ENCODE measurements at places on chromosomes 7 and 10.

DNA sequence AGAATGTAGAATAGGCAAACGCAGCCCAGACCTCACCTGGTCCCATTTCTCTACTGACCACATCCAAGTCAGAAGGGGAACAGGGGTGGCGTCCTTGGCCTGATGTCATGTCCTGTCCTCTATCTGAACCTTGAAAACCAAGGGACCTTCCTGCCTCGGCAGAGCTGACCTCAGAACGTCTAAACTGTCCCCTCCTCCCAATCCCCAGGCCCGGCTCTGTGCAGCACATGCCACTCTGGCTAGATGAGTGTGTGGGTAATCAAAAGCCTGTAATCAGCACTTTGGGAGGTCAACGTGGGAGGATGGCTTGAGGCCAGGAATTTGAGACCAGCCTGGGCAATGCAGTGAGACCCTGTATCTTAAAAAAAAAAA lies 46.5 kb upstream of the ZNF479 start:
- no peak for DNase-seq

DNA sequence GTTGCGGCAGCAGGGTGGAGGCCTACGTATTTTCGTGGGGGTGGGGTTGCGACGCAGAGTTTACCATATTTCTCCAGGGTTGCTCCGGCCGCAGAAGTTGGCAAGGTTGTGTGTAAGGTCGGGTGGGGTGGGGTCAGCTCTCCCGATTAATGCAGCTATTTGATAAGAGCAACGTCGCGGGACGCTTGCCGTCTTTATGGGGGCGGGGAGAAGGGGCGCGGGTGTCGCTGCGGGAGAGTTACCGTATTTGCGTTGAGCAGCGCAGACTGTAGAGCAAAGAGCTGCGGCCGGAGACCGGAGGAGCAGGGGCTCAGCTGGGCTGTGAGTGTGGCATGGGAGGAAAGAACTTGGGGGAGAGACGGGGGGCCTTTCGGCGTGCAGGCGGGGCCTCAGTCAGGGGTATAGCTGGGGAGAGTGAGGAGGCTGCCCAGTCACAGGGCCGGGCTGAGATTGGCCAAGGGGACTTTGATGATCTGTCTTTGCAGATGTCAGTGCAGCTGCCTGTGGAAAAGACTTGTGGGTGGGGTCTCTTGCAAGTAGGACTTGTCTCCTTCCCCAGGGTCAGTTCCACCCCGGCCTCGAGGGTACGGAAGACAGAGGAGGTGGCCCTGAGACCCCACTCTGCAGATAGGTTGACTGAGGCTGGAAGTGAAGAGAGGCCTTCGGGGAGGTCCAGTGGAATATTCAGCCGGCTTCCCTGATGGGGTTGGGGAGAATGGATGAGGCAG lies 26.6 kb downstream of the ZNF775 start:
- DNase-seq: no peak

- no peak for DNase-seq
These were observed 19.0 kb downstream of the STEAP1 start for GRCh38 chr7:90173127-90173844.

GRCh38 chr7:30717181-30717580 lies 34.8 kb upstream of the INMT start:
- DNase-seq: no peak

DNA sequence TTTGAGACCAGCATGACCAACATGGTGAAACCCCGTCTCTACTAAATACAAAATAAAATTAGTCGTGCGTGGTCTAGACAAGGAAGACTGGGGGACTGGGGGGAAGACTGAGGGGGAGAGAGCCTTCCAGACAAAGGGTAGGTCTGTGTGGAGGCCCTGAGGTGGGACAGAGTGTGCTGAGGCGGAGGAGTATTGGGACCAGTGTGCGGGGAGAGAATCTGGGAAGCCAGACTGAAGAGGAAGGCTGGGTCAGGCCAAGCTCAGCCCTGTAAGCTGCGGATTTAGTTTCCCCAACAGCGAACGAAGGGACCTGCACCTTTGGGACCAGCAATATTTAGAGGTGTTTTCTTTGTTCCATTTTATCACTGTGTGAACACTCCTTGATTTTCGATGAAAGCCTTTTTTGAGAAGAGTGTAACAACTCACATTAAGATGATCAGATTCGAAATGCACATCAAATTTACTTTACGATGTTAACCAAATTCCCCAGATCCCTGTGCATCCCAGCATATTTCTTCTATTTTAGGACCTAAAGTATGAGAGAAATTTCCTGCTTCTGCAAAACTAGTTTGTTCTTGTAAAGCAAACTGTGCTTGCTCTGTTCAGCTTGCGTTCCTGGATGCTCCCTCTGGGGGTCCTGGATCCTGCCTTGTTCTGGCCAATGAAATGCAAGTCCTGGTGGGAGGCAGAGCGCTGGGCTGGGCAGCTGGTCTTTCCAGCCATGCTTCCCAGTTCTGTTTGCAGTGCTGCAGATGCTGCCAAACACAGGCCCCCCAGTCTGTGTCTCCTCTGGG lies 39.4 kb downstream of the PLAU start:
- peak; percentile 77 for DNase-seq

DNA sequence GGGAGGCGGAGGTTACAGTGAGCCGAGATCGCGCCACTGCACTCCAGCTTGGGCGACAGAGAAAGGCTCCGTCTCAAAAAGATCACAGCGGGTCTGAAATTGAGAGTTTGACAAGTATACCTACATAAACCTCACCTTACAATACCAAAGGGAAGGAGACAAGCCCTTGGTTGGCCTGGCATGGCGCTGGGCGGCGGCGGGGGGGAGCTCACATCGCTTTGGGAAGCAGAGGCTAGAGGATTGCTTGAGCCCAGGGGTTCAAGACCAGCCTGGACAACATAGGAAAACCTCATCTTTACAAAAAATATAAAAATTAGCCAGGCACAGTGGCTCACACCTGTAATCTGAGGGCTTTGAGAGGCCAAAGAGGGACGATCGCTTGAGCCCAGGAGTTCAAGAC lies 1.1 kb upstream of the ARPC1A start:
- DNase-seq: no peak

- no peak for DNase-seq
These were observed 16.9 kb downstream of the PIK3CG start for GRCh38 chr7:106881984-106882383.

DNA sequence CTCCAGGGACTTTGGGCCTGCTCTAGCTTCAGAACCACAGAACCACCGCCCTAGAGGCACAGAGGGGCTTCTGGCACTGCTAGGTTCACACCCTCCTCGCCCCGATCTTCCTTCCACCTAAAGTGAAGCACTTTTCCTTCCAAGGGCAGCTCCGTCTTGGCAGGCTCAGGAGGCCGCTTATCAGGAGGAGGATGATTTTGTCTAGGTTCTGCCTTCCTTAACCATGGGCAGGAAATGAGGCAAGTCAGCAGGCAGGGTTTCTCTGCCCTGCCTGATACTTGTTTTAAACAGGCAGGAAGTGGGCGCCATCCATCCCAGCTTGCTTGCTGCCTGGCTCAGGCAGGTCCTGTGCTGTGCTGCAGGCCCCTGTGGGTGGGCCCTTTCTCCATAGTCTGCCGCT lies 8.3 kb upstream of the ATP6V0E2 start:
- no peak for DNase-seq

DNA sequence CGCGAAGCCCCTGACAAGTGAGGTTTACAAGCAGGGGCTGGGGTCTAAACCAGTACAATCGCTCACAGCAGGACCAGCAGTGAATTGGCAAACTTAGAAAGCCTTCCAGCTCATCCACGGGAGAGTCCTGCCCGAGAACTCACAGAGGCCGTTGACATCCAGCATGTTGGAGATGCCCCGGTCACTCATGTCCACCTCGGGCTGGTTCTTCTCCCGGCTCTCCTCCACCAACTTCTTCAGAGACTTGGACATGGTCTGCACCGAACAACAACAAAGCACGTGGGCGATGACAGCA lies 447 bp downstream of the RSU1 start:
- DNase-seq: no peak

- no peak for DNase-seq
These were observed 220.6 kb upstream of the FOXK1 start for GRCh38 chr7:4461531-4461930.

DNA sequence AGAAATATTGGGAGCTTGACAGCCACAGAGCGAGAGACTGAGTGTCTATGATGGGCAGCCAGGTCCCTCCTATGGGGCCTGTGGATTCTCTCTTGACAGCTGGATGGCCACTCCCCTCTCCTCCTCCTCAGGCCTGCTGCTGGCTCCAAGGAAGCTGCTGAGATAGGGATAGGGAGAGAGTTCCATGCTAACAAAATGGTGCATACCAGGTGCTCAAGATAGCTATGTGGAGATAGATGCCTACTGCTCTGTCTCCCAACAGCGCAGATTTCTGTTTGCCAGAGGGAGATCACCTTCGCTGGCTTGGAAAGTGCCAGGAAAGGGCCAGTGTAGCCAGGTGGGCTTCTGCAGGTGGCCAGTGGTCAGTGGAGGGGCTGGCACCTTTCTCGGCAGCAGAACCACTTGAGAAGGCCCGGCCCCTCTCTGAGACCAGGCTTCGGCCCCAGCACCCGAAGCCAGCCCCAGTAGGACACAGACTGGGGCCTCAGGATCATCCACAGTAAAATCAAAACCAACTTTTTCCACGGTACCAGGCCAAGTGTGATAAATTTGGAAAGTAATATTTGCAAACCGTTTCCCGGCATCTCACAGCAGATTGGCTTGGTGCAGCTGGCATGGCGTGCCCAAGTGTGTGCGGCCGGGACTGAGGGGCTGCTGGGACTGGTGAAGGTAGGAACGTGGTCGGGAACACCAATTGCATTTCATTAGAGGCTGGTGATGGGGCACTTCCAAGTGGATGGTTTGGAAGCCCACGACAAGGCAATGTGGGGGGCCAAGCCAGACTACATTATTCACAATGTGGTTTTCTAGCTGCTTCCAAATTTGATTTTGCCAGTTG lies 139.6 kb downstream of the PTPN20 start:
- peak; percentile 38 for DNase-seq

DNA sequence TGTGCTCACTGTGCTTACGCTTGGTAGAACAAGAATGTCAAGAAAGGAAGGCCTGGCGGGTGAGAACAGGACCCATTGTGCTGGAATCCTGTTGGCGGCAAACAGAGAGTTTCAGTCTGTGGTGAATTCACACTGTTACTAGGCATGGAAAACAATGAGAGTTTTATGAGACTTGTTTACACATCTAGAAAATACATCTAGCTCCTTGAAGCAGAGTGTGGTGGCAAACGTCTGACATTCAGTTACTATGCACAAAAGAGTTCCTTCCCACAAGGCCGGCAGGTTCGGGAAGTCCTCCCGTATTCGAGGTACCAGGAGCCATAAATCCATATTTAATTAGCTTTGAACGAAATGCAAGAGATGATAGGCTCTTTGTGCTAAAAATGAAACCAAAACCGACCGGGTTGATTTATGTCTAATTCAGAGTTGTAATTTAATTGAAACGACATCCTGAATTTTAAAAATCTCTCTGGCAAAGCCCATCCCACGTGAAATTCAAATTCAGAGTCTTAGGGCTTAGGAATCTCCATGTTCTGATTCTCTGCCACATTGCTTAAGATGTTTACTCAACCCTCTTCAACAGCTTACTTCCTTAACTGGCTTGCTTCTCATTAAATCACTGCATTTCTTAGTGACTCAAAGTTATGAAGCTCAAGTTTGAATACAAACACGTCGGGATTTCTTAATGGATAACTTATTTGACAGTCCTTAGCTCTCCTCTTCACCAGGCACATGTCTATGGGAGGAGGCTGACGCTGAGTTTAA lies 299.9 kb upstream of the PITRM1 start:
- no peak for DNase-seq

DNA sequence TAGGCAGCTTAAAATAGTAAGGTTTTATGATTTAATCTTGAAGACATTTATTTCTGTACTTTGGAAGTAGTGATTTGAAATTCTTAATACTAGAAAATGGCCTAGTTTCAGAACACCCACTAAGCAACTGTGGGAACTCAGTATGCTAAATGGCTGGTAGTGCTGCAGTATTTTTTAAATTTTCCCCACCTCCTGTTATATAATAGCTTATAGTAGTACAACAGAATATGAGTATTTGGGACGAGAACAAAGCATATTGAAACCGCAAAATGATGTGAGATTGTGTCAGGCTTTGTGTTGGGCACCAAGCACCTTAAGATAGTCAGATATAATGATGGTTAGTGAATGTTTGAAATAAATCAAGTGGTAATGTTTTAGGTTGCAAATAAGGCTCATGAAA lies 8.1 kb downstream of the SHOC2 start:
- no peak for DNase-seq

DNA sequence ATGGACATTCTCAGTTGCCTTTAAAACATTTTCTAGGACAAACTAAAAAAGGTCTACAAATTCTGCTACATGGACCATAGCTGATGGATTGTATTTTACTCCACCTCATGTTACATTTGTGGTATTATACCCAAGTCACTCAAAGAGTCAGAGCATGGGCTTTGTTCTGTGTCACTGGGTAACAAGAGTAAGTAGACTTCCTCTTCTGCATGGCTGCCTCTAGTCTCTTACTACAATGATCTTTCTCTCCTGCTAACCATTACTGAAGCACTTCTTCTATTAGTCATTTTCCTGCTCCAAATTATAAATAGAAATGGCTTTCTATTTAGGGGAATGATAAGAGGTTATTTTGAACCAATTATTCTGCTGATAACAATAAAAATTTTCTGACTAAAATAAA lies 727.4 kb upstream of the NRP1 start:
- no peak for DNase-seq

DNA sequence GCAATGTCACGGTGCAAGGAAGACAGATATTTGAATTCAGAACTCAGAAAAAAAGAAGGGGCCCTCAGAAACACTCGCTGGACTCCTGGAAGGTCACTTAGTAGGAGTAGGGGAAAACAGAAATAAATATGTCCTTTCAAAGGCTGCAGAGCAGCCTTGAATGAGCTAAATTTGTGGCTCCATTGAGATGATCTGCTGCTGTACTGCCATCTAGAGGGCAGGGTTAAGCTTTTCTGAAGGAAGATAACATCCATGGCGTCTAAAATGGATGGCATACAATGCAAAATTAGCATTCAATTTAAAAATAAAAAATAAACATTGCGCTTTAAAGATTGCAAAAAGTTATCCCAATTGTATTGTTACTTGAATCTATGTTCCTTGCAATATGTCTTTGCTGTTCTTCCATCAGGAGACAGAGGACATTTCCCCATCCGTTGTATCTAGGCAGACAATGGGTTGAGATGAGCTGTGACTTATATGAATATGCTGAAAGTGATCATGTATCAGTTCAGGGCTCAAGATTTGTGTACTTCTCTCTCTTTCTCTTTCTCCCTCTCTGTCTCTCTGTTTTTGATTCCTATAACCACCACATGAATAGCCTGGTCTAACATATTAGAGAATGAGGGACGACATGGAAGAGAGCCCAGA lies 642.2 kb downstream of the SH2D4B start:
- no peak for DNase-seq

DNA sequence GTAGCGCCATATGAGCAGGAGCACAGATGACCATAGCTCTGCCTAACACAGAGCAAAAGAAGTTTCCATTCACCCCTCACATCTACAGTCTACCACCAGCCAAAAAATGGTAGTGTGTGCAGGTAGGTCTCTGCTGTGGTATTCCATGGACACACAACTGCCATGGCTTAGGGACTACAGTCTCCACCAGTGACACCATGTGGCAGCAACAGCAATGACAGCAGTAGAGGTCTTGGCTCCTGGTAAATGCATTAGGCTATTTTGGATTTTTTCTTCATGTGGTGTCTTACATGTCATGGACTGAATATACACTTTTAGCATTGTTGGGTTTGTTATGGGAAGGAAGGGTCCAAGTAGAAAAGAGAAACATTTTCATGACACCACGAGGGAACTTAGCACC lies 70.1 kb upstream of the CABCOCO1 start:
- no peak for DNase-seq

Data from right forelimb (tissue), 1 donor.